ENCODE measurements at places on chromosomes 2 and 18. TPM values are rescaled to one million over a fixed set of nuclear protein-coding genes. Genes with fewer than 3 reads are reported as not detected.

DNA sequence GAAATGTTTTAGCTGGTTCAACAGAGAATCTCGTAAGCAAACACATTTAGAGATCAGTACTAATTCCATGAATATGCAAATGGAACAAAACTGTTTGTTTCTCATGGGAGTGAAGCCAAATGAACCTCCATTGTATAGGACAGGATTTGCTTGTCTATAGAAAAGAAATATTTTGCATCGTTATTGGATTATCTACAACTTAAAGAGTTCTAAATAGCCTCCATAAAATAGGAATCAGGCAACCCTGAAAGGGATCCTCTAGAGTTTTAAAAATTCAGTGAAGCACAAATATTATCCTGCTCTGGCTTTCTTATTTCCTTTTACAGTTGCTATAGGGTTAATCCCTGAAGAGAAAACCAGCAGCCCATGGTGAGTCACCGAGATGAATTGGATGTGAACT lies 378.4 kb upstream of the NRXN1 start:
- DNase-seq: no peak

Gene TRIM54
- total RNA-seq: not detected

DNA sequence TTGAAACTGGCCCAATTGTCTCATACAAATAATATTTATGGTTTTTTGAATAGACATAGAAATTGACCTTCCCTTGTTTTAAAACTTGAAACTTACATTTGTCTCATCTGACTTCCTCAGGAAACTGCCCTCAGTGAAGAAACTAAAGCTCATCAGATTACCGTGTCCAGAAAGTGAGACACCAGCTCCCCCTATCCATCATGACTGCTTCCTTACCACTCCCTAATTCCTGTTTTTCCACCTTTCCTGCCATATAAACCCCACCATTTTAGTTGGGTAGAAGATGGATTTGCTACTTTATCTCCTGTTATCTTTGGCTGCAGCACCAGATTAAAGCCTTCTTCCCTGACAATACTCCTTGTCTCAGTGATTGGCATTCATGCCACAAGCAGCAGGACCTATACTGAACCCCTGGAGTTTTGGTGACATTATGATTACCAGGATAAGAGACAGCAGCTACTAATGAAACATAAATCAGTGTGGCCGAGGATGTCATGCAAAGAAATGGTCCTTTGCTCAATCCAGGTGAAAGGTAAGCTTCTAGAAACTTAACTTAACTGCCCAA lies 1627.6 kb upstream of the ZEB2 start:
- DNase-seq: no peak

DNA sequence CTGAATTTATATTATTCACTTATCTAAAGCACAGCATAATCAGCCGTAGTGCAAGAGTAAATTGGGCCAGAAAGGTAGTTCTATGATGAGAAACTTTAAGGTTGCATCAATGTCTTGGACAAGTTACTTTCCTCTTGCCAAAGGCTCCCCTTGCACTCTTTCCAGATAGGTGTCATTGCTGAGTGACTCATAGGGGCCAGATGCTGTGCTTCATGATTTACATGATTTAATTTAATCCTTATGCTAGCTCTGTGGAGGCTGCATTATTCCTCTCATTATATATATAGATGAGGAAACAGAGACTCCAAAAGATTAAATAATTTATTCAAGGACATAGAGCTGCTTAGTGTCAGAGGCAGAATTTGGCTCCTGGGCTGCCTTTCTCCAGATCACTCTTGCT lies 5.0 kb downstream of the CFAP221 start:
- no peak for DNase-seq

GRCh38 chr2:75607400-75607798 lies 39.2 kb upstream of the MRPL19 start:
- no peak for DNase-seq

DNA sequence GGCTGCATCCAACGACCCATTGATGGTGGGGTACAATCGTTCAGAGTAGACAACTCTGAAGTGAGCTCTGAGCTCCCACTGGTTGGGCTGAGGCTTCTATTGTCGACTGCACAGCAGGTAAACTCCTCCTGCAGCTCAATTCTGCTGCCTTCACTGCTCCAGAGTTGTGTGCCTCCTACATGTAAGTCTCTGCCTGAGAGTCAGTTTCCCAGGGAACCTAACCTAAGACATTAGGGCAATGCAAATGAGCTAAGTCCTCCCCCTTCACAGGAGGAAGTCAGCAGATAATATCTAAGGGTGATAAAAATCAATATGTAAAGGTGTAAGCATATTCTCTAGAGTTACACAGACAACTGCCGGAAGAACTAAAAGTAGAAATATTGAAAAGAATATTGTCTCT lies 22.5 kb upstream of the ACYP2 start:
- no peak for DNase-seq

- no peak for DNase-seq
Measured at GRCh38 chr2:46143429-46144132, 153.6 kb upstream of the EPAS1 start.

Gene EVX2
- total RNA-seq: not detected

DNA sequence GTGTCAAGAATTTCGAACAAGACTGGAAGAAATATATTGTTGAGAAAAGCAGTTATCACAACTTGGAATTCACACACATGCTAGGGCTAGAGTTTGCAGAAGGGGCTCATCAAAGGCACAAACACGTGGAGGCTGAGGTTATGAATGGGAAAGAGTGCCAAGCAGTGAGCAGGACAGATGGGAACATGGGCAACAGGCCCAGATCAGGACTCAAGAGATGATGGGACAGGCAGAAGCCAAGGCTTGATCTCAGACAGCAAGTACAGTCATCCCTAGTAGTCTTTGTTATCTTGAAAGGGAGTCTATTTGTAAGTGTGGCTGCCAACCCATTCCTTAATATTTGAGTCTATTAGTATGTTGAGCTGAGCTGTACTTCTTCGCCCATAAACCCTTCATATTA lies 22.2 kb upstream of the EPC2 start:
- peak; percentile 11 for DNase-seq

GRCh38 chr2:60764736-60765534 lies 8.9 kb downstream of the PAPOLG start:
- no peak for DNase-seq

- no peak for DNase-seq
Measured at GRCh38 chr2:28271231-28271918, 121.3 kb upstream of the FOSL2 start.

DNA sequence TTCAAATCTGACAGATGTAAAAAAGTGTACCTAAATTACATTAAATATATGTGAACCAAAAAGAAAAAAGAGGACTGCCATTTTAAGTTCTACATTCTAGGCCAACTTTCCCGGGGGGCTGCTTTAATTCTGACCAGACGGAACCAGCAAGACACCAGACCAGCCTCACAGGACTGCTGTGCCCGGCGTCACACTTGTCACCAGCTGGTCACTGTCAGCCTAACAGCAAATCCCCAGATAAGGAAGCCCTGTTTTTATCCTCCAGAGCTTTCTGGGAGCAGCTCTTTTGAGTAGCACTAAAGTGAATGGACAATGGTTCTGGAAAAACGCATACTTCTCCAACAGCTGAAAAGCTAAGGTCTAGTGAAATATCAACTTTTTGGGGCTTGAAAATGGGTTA lies 35.6 kb downstream of the CYB5A start:
- no peak for DNase-seq

Gene SETBP1
- total RNA-seq: 40.8 TPM

DNA sequence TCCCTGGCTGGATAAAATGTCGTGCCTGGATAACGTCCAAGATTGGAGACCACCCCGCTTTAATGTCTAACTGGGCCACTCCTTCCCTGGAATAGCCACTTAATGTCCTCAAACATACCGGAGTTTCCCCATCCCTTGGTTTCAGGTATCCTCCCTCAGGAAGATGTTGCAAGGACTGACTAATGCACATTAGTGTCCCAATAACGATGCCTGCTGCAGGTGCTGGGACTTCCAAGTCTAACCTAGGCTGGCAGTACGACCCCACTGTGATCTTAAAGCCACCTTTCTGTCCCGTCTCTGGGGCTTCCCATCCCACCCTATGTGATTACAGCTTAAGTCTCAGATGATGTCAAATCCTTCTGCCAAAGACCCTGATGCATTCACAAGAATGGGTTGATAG lies 1.1 kb upstream of the ATP6V1C2 start:
- no peak for DNase-seq

- DNase-seq: no peak
Measured at GRCh38 chr2:203997980-203998809, 61.6 kb downstream of the ICOS start.

DNA sequence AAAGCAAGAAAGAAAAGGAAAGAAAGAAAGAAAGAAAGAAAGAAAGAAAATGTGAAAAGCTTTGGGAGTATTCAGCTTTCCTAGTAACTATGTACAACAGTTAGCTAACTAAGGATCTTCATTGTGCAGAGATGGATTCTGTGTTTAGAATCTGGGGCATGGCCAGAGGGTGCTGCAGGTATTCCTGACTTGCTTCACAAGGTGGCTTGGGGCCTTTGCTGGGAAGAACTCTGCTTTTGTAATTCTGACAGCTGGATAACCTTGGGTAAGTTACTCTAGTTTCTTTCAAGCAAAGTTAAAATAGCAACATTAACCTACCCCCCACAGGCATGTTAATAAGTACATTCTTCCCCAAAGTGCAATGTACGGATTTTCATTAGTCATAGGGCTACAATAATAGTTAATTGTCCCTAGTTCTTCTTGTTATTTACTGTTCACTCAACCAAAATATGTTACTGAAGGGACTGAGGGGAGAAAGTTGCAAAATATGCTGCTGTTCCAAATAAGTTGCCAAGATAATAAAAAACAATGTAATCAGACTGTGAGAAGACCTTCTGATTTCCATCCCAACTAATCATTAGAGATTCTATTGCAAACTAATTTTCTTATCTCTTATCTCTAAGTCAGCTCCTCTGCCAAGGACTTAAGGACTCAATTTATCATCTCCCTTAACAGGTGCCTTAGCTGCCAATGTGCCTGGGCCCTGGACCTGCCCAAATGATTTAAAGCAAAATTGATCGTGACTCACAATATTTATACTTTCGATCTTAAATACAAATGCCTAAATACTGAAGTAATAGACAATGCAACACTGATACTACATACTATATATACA lies 50.3 kb downstream of the SERPINB8 start:
- DNase-seq: no peak

DNA sequence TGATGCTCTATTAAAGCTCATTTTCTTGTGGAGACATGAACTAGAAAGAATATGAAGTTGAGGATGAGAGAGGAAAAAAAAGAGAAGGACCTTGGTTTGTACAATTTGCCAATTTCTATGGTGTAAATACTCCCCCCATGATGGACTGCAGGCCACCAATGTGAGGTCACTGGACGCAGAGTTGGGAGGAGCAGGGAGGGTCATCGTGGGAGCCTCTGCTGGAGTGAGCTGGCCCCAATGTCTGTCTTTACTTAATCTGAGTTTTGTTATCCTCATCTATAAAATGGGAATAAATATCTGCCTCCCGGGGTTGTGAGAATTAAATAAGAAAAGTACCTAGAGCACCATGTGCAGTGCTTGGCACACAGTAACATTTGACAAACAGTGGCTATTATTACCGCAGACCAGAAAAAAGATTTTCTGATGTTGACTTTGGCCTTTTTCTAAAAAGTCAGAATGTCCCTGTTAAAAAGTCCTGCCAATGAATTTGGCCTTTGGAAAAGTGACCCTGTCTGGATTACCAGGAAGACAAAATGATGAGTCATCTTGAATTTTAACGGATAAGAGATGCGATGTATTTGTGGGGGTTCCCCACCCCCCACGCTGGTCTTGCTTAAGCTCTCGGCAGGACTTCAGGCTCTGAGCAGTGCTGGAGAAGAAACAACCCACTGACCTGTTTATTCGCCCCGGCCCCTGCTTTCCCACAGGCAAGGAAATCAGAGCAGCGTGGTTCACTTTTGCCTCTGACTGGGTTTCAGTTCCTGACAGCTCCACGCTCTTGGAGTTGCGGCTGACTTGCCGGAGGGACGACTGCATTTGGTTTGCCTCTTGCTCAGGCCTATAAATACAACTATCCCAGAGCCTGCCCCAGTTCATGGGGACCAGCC lies 50.3 kb upstream of the FOSL2 start:
- peak; percentile 54 for DNase-seq

GRCh38 chr2:26455670-26456439 lies 22.1 kb downstream of the OTOF start:
- DNase-seq: peak; percentile 57

DNA sequence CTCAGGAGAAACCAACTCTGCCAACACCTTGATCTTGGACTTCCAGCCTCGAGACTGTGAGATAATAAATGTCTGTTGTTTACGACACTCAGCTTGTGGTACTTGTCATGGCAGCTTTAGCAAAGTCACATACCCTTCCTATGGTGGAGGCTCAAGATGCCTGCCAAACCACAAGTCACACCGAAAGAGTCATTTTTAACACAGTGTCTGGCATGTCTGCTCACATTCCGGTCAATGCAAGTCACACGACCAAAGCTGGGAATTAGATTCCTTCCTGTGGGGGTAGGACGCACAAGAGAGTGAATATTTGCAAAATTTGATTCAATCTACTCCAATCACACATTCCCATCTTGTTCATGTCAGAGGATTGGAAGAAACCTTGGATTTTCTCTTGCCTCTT lies 24.6 kb downstream of the KCNE4 start:
- DNase-seq: no peak

- no peak for DNase-seq
Measured at GRCh38 chr2:234828382-234829073, 123.3 kb upstream of the SH3BP4 start.

DNA sequence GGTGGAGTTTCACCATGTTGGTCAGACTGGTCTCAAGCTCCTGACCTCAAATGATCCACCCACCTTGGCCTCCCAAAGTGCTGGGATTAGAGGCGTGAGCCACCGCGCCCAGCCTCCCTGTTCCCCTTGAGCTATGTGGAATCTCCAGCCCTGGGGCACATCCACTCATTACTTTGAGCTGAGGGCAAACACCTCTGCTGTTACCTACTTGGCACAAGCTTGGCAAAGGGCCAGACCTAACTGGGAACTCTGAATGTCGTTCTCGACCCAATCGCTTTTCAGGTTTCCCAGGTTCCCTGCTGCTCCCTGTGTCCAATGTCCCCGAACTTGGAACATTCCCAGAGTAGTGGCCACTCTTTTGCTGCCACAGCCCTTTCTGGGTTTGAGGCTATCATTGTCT lies 40.6 kb downstream of the CHST10 start:
- DNase-seq: no peak

GRCh38 chr2:202588647-202589581 lies 45.9 kb upstream of the FAM117B start:
- DNase-seq: peak; percentile 90

GRCh38 chr2:171958475-171958874 lies 36.2 kb downstream of the HAT1 start:
- DNase-seq: no peak

DNA sequence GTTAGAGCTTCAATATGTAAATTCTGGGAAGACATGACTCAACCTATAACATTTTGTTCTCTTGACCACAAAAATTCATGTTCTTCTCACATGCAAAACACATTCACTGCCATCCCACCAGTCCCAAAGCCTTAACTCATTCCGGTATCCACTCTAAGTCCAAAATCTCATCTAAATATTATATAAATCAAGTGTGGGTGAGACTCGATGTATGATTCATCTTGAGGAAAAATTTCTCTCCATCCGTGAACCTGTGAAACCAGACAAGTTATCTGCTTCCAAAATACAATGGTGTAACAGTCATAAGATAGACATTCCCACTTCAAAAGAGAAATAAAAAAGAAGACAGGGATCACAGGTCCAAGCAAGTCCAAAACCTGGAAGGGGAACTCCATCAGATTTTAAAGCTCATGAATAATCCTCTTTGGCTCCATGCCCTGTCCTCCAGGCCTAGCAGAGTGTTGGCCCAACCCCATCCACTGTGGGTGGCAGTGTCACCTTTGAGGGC lies 101.3 kb downstream of the RAD51AP2 start:
- DNase-seq: no peak

Data from stomach (tissue), 19 donors.